ENCODE measurements at places on chromosomes 3 and 15.

- H3K4me1 ChIP-seq, result no peaks in the 10 kb centered on the region
- peaks cover 92% of the 10 kb centered on the region for H3K36me3 ChIP-seq
These were observed 31.1 kb downstream of the PTPN23 start for GRCh38 chr3:47411696-47412452.

DNA sequence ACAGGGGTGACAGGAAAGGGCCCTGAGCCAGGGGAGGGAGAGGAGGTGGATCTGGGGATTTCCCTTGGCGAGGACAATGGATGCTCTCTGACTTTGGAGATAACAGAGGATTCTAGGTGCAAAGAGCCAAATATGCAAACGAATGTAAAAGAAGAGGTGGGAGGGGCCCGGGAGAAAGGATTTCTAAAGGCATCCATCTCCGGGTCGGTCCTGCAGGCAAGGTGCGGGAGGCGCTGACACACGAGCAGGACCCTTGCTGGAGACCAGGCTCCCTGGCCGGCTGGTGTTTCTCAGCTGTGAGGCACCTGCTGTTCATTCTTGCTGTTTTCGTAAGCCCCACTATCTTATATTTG, 115.2 kb upstream of the TLE3 start:
- H3K27me3 ChIP-seq, result no peaks in the 10 kb centered on the region
- H3K27ac ChIP-seq, result no peak overlapping the region
- no peak overlapping the region for H3K4me3 ChIP-seq
- H3K36me3 ChIP-seq, result no peaks in the 10 kb centered on the region
- H3K4me1 ChIP-seq, result no peaks in the 10 kb centered on the region
- no peak for DNase-seq

- H3K36me3 ChIP-seq, result no peaks in the 10 kb centered on the region
- H3K4me1 ChIP-seq, result no peaks in the 10 kb centered on the region
- DNase-seq, result no peak
- H3K27ac ChIP-seq, result no peak overlapping the region
- no peak overlapping the region for H3K4me3 ChIP-seq
- no peaks in the 10 kb centered on the region for H3K27me3 ChIP-seq
These were observed 103.6 kb upstream of the THSD4 start for GRCh38 chr15:71011503-71012155.

DNA sequence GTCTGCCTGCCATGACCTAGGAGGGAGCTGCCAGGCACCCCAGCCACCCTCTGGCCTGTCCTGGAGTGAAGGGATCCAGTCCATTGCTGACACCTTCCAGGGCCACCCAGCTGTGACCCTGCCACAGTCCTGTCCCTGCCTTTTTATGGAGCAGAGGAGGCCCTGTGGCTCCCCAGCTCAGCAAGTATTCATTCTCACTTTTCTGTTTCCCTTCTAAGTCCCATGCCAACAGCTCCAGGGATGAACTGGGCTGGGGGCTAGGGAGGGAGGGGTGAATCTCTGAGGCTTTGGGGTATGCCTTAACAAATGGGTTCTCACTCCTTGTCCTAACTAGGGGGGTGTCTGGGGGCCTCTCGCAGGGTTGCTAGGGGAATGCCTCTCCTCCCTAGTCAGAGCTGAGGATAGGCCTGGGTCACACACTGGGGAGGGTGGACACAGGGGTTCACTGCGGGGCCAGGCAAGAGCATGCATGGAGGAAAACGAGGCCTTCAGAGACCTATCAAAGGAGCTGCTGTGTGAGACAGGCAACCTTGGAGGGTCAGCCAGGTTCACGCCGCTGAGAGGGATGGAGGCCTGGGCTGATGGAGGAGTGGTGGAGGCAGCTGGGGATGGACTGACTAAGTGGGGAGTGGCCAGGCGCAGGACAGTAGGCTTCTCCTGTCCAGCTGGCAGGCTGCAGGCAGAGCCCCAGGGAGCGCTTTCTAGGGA, 31.8 kb downstream of the EPHB3 start:
- H3K4me1 ChIP-seq, result no peaks in the 10 kb centered on the region
- no peak for DNase-seq
- no peak overlapping the region for H3K4me3 ChIP-seq
- H3K27ac ChIP-seq, result no peak overlapping the region
- no peaks in the 10 kb centered on the region for H3K36me3 ChIP-seq

DNA sequence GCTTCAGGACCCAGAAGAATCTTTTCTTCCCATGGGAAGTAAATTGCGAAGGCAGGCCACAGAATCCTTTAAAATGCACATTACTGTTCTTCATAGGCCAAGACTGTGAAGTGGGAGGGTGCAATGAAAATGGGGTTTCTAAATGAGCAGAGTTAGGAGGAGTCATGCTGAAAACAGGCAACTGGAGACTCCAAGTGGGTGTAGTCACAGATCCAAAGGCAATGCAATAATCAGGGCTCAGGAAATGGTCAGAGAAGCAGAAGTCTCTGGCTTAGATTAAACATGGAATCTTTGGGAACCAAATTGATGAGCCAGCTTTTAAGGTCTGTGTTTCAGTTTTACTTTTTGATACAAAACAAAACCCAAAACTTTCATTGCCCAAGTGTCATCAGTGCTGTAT, 37.6 kb downstream of the HHLA2 start:
- H3K4me1 ChIP-seq, result peaks cover 9% of the 10 kb centered on the region
- DNase-seq, result no peak

DNA sequence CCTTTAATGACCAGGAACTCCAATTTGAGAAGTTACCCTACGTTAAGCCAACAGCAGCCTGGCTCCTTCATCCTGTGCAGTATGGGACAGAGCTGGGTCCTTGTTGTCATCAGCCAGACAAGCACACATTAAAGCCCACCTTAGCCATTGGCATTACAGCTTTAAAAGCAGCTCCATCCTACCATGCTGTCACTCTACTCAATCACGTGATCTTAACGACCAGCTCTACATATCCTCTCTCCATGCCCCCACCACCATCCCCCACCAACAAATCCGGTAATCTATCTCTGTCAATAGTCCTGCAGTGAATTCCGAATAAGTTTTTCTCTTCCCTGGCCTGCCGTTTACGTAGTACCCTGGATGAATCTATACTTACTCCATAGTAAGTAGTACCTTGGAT, 82.9 kb upstream of the DGKG start:
- DNase-seq, result no peak
- no peak overlapping the region for H3K4me3 ChIP-seq
- H3K36me3 ChIP-seq, result no peaks in the 10 kb centered on the region
- no peak overlapping the region for H3K27ac ChIP-seq

DNA sequence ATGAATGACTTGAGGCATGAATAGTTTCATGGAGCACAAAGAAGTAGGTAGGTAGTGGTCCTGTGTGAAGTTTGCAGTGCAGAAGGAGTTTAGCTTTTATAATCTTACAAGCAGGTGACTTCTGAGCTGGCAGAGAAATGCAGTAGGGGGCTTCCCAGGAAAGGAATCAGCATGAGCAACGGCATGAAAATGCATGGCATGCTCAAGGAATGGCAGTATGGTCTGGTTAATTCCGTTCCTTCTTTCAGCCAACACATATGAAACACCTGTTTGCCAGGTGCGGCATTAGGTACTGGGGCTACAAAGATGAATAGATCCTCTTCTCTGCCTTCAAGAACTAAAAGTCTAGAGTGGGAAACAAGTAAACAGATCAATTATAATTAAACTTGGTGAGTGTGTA, 138.0 kb upstream of the BHLHE40 start:
- DNase-seq, result no peak
- 0 out of 2 replicates have a peak, but pooled peaks cover 7% of the 10 kb centered on the region for H3K36me3 ChIP-seq
- no peak overlapping the region for H3K27ac ChIP-seq

DNA sequence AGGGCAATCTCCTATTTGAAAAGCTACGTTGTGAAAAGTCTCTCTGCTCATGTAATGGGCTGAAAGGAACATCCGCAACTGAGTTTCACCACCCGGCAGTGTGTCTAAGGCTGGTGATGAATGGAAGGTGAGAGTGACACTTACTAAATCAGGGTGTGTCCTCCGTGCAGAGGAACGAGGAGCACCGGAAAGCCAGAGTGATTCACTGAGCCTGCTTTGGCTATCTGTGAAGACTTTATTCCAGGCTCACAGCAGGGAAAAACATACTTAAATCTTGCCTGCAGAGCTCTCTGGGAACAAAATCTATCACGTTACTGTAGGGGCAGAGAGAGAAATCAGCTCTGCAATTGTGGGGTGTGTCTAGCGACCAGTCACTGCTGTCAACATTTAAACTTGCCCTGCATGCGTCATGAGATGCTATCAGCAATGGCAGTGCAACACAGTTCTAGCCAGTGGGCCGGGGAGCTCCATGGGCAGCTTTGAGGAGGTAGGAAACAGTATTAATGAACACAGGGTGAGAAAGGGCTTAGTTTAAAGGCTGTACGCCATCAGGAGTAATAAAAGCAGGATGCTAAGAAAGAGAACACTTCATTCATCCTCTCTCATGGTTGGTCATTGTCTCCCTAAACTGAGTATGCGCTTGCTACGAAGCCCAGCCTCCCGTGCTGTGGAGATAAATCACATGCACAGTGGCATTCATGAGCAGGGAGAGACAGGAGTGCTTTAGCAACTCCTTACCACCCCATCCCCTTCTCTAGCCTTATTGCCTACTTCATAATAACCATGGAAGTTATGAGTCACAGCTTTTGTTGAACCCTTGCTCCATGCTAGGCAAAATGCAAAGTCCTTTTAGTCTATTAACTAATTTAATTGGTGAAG, 542.7 kb upstream of the ADAMTS9 start:
- H3K36me3 ChIP-seq, result no peaks in the 10 kb centered on the region
- no peak for DNase-seq
- H3K4me1 ChIP-seq, result no peaks in the 10 kb centered on the region
- H3K27ac ChIP-seq, result no peak overlapping the region

- H3K27me3 ChIP-seq, result peaks cover 2% of the 10 kb centered on the region
- DNase-seq, result no peak
- no peak overlapping the region for H3K27ac ChIP-seq
- no peaks in the 10 kb centered on the region for H3K4me1 ChIP-seq
- no peak overlapping the region for H3K4me3 ChIP-seq
These were observed 36.2 kb upstream of the CFAP161 start for GRCh38 chr15:81097890-81098280.

DNA sequence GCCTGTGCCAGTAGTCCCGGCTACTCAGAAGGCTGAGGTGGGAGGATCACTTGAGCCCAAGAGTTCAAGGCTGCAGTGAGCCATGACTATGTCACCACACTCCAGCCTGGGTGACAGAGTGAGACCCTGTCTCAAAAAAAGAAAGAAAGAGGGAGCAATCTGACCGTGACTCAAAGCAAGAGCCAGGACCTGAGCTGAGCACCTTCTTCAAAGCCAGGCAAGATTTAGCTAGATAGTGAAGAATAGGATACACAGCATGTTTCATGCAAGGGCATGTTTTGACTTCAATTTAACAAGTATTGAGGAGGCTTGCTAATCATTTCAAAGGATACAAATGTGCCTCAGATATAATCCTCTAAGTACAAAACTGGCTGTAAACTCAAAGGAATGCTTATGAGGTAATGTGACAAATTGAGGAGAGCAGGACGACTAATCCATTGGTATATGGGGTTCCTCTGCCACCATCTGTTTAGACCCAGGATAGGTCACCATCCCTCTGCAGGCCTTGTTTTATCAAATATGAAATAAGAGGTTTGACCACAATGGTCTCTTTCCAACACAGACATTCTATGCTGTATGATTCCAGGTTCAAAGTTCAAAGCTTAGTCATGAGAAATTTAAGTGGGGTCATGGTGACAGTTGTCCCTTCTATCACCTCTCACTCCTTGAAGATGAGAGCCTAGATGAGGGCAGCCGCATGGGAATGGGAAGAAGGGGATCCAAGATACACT, 33.2 kb downstream of the RAB27A start:
- H3K36me3 ChIP-seq, result no peaks in the 10 kb centered on the region
- H3K27me3 ChIP-seq, result no peaks in the 10 kb centered on the region
- DNase-seq, result no peak

DNA sequence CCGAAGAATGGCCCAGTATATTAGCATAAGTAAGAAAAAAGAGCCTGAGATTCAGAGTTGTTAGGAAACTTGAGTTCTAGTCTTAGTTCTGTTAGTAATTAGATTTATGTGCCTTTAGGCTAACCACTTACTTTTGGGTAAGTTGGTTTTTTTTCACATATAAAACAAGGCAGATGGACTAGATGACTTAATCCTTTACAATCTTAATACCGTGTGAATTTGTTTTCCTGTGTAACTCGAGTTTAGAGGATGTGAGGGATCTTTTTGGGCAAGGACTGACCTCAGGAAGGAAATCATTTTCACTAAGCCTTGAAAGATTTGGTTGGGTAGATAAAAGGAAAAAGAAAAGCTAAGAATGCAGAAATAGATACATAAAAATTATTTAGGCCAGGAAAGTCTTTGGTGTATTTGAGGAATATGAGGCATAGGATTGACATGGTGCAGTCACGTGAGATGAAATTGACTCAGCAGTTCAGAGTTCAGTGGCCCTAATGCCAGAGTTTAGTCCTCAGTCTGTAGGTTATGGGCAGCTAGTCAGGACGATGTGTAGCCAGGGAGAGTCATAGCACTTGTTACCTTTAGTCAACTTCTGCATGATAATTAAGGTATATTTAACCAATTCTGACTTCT, 34.6 kb downstream of the PAK2 start:
- H3K4me3 ChIP-seq, result no peak overlapping the region
- H3K27ac ChIP-seq, result no peak overlapping the region
- no peak for DNase-seq

- H3K4me3 ChIP-seq, result no peak overlapping the region
- no peak for DNase-seq
- no peaks in the 10 kb centered on the region for H3K36me3 ChIP-seq
- no peaks in the 10 kb centered on the region for H3K27me3 ChIP-seq
- no peaks in the 10 kb centered on the region for H3K4me1 ChIP-seq
These were observed 33.4 kb downstream of the UNC13C start for GRCh38 chr15:54011656-54012055.

- no peaks in the 10 kb centered on the region for H3K4me1 ChIP-seq
- peaks cover 7% of the 10 kb centered on the region for H3K27me3 ChIP-seq
- no peak overlapping the region for H3K27ac ChIP-seq
These were observed 86.6 kb downstream of the NR2F2 start for GRCh38 chr15:96416934-96417759.

DNA sequence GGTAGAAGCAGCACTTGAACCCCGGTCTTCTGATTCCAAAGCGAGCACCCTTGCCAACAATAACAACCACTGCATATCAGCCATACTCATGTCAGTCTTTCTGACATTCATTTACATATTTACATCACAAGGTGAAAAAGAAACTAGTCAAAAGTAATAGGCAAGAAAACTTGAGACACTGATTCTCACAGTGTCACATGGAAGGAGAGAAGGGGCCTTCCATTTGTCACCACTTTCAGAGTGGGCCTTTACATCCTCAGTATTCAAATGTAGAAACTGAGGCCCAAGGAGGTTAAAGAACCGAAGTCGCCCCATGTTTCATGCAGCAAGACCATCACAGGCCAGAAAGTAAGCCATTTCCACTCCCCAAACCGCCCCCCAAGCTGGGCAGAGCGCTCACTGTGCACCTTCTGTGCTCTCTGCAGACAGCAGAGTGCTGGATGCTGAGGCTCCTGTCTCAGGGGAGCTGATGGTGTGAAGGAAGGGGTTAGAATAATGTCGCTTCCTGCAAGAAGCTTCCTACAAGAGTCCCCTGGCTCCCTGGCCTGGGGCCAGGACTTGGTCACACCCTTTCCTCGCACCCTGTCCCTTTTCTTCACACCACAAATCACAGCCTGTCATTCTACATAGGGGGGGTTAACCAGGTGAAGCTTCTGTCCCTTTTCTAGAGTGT, 260.1 kb downstream of the UACA start:
- H3K27ac ChIP-seq, result no peak overlapping the region
- H3K27me3 ChIP-seq, result peaks cover 8% of the 10 kb centered on the region
- no peak overlapping the region for H3K4me3 ChIP-seq
- no peak for DNase-seq

- no peak for DNase-seq
- H3K27me3 ChIP-seq, result no peaks in the 10 kb centered on the region
- H3K4me3 ChIP-seq, result no peak overlapping the region
- no peak overlapping the region for H3K27ac ChIP-seq
These were observed 248.7 kb upstream of the CBLB start for GRCh38 chr3:106117490-106117858.

GRCh38 chr3:138399766-138400165, 34.6 kb upstream of the ESYT3 start:
- H3K27me3 ChIP-seq, result peaks cover 14% of the 10 kb centered on the region
- H3K4me1 ChIP-seq, result no peaks in the 10 kb centered on the region
- H3K36me3 ChIP-seq, result no peaks in the 10 kb centered on the region
- H3K27ac ChIP-seq, result no peak overlapping the region
